RWPE1 (cell line): ENCODE measurements at places on chromosomes 3 and 15.
A peak's percentile ranks its signal among the peaks of the same experiment; 100 is the strongest.

GRCh38 chr15:91947683-91948608 is 94.4 kb downstream of the SLCO3A1 start:
- DNase-seq: peak; percentile 90

GRCh38 chr3:99627062-99627826 is 11.2 kb upstream of the COL8A1 start:
- peak; percentile 8 for DNase-seq

- no peak for DNase-seq
These were observed 69.2 kb downstream of the MEIS2 start for GRCh38 chr15:37031198-37031597.

- no peak for DNase-seq
These were observed 1.2 kb downstream of the GNAI2 start for GRCh38 chr3:50237133-50237651.

- DNase-seq: no peak
These were observed 10.9 kb downstream of the GNB5 start for GRCh38 chr15:52180196-52180835.

GRCh38 chr15:63059075-63059474 is 16.5 kb downstream of the TPM1 start:
- DNase-seq: no peak

GRCh38 chr3:148953094-148953493 is 38.2 kb upstream of the GYG1 start:
- DNase-seq: no peak

GRCh38 chr3:101128001-101128400 is 134.8 kb upstream of the ABI3BP start:
- DNase-seq: no peak

DNA sequence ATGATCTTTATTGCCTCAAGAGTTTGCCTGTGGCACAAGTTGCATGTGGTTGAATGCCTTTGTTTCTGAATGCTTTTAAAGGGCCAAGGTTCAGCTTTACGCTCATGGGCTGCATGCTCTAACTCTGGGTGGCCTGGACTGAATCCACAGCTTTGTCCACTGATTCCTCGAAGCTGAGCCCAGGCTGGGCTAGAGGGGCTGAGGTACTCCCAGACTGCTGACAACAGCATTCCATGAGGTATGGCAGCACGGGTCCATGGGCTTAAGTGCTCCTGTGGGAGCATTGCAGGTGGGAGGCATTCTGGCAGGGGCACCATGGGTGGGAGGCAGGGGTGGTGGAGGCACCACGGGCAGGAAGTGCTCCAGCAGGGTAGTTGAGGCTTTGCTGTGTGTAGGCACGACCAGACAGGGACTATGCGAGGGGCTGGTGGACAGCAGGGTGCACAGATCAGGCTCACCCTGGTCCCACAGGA is 61.6 kb downstream of the GLCE start:
- DNase-seq: no peak

DNA sequence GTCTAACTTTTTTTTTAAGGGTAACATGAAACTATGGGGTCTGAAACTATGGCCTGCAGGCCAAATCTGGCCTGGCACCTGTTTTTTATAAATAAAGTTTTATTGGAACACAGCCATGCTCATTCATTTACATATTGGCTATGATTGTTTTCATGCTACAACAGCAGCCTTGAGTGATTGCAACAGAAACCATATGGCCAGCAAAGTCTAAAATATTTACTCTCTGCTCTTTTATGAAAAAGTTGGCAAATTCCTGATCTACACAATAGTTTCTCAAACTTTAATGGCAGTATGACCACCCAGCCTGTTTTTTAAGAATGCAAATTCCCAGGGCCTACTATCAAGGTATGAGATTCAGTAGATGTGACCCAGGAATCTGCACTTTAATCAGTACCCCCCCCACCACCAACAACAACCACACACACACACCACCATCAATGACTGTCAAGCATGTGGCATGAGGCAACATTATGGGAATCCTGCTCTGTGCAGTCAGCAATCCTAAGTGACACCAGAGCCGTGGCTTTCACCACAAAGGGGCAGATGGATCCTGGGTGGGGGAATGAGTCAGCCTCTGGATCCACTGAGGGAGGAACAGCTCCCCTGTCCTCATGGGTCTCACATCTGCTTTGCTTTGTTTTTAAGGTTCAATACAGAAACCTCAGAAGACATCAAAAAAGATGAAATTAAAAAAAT is 142.8 kb downstream of the NTRK3 start:
- no peak for DNase-seq

DNA sequence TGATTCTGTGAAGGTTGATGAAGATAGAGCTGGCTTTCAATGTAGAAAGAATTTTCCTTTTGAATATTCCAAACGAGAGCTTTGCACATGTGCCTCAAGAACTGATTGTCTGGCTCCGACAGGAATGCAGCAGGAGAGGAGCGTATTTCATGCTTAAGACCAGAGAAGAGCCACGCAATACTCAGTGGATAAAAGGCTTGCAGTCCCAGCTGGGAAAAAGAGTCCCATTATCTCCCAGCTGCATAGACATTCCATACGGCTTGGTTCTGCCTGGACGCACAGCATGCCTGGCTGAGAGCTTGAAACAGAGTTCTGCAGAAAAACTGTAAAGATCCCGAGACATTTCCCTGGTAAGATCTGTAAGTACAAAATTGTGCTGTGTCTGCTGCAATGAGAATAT is at the start of gene CNTN6:
Gene CNTN6 (plus strand): TSS at position 254 of the 400 bp plus-strand sequence. CDS start 54,985 bp downstream, outside the sequence.
- DNase-seq: no peak

- no peak for DNase-seq
These were observed 6.6 kb upstream of the ATP11B start for GRCh38 chr3:182786564-182787196.

DNA sequence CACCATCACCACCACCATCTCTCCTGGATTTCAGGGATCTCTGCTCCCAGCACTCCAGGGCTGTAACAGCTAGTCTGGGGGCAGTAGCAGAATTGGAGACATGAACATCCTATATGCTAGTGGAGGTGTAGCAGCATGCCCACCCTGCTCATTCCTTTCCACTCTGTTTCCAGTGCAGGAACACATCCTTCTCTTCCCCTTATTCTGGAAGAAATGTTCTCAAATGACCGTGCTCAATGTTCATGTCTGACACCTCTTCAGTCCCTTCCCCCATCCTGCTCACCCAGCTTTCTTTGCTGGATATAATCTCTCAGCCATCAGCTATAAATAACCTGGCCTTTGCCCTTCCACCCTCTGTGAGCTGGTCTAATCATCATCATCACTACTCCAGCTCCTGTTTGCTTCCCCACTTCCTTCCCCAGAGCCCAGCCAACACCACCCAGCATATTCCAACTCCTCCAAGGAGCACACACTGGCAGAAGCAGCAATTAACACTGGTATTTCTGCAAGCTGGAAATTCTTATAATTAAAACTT is 31.1 kb downstream of the DCLK3 start:
- DNase-seq: no peak

DNA sequence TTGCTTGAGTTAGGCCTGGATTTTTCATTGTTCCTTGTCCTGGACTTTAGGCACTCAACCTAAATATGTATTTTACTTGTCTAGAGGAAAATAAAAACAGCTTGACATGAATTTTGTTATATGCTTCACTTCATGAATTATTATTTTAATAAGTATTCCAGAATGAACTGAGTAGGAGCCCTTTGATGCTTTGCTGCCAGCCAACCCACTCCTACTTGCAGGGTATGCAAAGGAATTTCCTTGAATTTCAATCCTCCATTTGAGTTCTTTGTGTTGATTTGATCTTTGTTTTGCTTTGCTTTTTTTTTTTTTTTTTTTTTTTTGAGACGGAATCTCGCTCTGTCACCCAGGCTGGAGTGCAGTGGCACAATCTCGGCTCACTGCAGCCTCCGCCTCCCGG is 11.6 kb downstream of the ARL6IP5 start:
- DNase-seq: no peak

DNA sequence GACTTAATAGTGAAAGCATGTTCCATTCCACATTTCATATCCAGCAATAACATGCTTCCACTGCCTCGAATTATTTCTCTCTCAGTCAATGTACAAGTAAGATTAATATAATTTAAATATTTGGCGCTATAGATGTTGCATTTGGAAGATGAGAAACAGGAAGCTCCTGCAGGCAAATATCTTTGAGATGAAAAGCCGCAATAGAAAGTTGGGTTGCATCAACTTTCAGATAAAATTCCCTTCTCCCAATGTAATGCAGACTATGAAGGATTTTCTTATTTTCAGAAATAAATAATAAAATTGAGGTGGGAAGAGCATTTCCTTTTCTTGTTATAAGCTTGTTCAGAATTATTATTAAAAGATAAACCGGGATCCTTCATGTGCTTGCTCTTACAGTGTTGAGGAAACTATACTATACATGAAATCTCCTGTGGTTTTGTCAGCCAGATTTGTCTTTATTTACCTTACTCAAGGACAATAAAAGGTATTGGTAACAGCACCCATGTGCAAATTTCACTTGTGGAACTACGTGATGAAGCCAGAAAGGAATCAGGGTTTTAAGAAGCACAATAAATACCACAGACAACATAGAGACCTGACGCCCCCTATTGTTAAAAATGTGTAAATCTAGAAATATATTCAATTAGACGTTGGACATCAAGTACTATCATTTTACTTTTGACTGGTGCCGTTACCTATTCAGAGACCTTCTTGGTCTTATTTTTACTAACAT is 307.0 kb downstream of the ARPP21 start:
- no peak for DNase-seq

- peak; percentile 3 for DNase-seq
These were observed 366.8 kb upstream of the ZNF385D start for GRCh38 chr3:22117751-22118346.

DNA sequence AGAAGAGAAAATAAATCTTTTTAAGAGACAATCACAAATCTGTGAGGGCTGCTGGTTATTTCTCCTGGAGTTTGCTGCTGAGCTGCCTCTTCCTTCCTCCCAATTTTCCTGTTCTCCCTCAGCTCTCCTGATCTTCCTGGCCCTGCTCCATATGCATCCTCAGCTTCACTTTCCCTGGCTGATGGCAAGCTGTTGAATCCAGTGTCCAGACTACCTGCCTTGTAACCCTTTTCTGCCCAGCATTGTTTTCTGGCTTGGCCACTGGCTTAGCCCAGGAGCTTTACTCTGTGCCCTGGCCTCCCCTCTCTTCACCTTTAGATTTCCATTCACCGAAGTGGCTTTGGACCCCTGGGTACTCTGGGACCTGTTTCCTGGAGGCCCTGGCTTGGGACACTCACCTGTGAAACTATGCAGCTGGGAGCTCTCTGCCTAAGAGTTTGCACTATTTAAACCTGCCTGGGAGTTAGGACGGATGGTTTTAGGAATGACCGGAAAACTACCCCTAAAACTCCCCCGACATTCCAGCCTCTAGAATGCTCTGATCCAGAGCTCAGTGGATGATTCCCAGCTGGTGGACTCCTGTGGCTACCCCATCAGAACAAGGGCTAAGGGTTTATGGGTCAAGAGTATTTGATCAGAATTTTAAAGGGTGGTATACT is 90.0 kb downstream of the RBPMS2 start:
- no peak for DNase-seq

DNA sequence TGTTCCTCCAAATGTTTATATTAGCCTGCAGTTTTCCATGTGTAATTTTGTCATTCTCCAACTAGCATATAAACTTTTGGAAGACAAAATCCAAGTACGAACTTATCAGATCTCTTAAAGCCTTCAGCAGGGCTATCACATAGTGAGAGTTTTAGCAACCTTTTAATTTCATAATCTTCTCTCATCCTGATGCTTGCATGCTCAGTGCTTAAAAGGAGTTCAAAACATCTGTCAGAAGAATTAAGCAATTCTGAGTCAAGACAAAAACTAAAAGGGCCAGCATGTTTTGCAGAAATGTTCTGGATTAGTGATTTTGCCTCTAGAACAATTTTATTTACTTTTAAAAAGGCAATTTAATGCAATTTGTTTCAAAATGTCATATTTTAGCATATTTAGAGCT is 73.4 kb upstream of the SLC2A2 start:
- no peak for DNase-seq

DNA sequence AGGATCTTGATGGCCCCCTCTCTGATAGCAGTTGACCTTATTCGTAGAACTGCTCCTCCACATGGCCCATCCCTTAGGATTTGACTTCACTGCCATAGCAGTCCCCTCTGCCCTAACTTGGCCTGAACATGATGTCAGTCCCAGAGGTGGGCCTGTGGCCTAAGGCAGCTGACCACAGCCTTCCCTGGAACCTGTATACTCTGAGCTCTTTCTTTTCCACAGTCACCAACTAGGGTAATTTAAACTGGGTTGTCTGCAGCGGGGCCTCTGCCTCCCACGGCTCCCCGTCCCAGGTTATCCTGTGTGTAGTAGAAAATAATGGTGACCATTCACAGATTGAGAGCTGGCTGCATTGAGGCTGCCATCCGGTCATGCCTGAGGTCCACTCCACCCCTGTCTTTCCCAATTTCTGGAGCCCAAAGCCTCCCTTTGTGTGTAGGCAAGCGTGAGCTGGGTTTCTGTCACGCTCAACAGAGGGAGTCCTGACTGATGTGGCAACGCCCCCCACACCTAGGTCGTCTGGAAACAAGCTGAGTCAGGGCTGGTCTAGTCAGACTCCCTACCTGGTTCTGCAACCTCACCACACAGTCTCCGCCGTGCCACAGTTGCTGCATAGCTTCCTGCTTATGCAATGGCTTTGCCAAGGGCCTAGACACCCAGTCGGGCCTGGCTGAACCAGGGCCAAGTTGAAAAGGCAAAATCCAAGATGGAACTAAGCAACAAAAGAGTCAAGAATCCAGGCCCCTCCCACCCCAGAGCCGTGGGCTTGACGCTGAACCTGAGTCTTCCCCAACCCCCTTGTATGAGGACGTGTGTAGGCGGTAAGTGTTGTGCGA is 284.5 kb downstream of the XXYLT1 start:
- peak; percentile 69 for DNase-seq

DNA sequence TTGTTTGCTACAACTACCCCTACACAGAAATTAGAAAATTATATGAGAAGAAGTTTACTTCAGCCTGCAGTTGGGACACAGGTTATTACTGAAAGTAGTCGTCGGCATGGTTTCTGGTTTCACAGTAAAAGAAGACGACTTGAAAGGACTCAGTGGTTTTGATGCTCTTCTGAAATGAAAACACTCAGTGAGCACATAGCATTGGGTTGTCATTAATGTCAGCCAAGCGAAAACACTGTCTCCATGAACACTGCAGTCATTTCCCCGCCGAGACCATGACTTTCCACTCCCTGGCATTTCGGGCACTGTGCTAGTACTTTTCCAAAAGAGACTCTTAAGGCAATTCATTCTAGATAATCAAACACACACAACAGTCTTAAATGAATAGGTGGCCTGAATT is 69.2 kb upstream of the ICE2 start:
- DNase-seq: no peak

DNA sequence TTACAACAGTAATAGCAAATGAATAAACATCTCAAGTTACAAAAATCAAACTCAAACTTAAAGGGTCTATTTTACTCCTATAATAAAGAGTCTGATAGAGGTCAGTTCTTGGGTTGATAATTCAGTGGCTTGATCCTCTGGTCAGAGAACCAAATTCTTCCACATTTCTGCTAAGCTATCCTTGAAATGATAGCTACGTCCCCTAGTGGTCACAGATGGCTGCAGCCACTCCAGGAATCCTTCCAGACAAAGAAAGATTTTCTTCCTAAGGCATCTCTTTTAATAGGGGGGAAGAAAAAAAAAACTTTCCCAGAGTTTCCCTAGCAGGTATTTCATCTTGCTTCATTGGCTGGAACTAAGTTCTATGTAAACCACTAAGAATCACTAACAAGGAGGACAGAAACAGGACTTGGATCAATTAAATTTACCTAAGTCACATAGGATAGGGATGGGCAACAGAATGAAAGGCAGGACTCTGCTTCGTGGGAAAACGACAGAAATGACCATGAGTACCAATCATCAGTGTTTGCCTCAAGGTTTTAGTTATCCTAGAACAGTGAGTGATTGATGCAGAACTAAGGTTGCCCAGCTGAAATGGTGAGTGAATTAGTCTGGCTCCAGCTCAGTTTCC is 160.7 kb downstream of the STAC start:
- peak; percentile 4 for DNase-seq
